ENCODE measurements at places on chromosomes 6 and 20. TPM values are rescaled to one million over a fixed set of nuclear protein-coding genes. Genes with fewer than 3 reads are reported as not detected.

MTG2 gene
- total RNA-seq: 44.2 TPM

HCRTR2 gene
- not detected for total RNA-seq

GPR6 gene
- total RNA-seq: not detected

DNA sequence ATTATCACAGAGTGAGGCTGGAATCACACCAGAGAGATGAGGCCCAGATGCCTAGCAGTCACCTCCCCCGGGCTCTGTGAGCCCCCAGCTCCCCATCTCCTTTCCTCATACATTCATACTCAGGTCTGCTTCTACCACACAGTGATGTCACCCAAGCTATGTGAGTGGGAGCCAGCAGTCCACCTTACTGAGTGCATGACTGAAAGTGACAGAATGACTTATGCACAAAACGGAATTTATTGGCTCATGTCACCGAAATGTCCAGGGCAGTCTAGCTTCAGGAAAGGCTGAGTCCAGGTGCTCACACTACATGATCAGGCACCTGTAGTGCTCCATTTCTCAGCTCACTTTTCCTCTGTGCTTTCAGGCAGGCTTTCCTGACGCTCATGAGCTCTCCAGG lies 36.7 kb upstream of the CCN6 start:
- DNase-seq: no peak

GRCh38 chr6:21781128-21781527 lies 187.6 kb downstream of the SOX4 start:
- no peak for DNase-seq

DNA sequence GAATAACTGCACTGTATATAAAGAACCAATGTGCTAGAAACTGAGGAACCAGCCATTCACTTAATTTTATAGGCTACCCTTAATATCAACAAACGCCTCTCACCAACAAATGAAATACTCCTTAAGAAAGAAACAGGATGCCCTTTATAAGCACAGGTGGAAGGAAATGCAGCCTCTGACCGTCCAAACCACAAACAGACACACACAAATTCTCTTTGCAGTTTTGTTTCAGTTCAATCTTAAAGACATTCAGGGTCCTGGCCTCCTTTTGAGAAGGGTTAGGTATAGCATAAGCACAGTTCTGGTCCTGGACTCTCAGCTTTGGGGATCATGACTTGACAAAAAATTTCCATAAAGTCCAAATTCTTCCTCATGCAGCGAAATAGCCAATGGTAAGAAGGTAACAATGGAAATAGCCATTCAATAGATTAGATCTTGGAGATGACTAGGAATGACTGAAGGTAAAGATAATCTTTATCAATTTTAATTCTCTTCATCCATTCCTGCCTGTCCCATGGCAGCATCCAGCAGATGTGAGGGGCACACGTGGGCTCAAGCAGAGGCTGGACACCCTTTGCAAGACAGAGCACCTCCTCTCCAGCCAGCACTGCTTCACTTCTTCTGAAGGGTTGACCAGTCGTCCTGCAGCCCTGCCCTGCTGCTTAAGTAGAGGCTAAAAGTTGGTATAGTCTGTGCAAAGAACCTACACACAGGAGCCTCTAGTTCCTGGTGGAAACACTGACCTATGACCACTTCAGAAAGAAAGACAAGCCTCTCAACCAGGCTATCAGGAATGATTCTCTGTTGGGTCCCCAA lies 123.9 kb downstream of the CD83 start:
- no peak for DNase-seq
